ENCODE measurements at places on chromosomes 13 and 19.

DNA sequence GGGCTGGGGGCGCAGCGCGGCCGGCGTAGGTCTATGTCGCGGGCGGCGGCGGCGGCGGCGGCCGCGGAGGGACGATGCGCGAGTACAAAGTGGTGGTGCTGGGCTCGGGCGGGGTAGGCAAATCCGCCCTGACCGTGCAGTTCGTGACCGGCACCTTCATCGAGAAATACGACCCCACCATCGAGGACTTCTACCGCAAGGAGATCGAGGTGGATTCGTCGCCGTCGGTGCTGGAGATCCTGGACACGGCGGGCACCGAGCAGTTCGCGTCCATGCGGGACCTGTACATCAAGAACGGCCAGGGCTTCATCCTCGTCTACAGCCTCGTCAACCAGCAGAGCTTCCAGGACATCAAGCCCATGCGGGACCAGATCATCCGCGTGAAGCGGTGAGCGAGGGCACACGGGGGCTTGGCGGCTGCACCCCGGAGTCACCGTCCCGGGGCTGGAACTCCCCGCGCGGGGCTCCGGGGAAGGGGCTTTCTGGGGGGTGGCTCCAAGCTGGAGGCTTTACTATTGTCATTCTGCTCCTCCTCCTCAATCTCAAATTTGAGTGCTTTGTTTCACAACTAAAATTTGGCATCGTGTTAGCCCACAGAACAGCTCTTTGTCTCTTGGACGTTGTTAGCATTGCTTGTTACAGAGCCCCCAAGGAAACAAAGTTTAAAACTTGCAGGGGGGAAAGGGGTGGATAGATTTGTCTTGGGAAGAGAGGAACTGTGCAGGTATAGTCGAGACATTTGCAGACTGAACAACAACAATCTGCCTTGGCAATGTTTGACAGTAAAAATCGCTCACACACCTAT, 630 bp downstream of the RAP2A start:
- peak; percentile 9 for DNase-seq

- DNase-seq, result no peak
Observed at GRCh38 chr19:16336571-16336970, 11.9 kb downstream of the KLF2 start.

DNA sequence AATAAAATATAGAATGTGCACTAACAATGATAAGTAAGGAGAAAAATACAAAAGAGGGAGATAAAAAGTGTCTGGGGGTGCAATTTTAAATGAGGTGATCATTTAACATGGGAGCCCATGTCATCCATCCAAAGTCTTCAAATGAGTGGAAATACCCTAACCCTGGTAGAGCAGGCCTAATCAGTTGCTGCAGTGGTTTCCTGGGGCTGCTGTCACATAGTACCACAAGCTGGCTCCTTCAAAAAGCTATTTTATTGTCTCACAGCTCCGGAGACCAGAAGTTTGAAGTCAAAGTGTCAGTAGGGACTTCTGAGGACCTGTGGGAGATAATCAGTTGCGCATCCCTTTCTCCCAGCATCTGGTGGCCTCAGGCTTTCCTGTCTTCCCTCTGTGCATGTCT, 717.9 kb downstream of the DIAPH3 start:
- no peak for DNase-seq

DNA sequence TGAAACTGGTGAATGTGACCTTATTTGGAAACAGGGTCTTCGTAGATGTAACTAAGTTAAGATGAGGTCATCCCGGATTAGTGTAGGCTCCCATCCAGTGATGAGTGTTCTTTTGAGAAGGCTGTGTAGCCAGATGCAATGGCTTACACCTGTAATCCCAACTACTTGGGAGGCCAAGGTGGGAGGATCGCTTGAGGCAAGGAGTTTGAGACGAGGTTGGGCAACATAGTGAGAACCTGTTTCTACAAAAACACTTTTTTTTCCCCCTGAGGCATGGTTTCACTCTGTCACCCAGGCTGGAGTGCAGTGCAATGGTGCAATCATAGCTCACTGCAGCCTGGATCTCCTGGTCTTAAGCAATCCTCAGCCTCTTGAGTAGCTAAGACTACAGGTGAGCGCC, 36.4 kb downstream of the FBN3 start:
- no peak for DNase-seq

- DNase-seq, result no peak
Observed at GRCh38 chr13:37986811-37987210, 117.2 kb upstream of the TRPC4 start.

DNA sequence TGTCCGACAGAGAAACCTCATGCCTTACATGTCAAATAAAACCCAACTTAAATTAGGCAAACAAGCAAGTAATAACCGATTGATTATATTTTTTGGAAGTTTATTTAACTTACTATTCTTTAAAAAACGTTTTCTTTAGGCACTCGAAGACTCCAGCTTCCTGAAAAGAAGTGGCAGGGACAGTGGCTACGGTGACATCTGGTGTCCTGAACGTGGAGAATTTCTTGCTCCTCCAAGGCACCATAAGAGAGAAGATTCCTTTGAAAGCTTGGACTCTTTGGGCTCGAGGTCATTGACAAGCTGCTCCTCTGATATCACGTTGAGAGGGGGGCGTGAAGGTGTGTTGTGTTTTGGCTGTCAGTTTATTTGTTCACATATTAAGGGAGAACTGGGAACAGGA, 164.4 kb downstream of the LMO7 start:
- DNase-seq, result no peak

DNA sequence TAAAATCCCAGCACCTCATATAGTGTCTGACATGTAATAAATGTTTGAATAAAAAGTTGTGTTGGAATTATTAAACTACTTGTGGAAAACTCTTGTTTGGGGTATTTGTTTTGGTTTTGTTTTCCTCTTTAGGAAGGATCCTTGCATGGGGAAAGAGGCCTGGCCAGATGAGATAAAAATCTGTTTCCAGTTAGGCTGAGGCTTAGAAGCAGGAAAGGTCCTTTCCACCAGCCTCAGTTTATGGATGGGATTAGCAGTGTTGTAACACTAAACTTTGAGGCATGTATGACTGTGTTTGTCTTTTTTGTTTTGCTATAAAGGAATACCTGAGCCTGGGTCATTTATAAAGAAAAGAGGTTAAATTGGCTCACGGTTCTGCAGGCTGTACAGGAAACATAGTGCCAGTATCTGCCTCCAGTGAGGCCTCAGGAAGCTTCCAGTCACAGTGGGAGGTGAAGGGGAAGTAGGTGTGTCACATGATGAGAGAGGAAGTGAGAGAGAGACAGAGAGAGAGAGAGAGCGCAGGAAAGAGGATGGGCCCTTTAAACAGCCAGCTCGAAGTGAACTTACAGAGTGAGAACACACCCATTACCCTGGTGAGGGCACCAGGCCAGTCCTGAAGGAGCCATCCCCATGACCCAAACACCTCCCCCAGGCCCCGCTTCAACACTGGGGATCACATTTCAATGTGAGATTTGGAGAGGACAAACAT, 21.6 kb downstream of the SPATA13 start:
- no peak for DNase-seq

- DNase-seq, result no peak
Observed at GRCh38 chr13:73922493-73923393, 211.5 kb downstream of the KLF12 start.

DNA sequence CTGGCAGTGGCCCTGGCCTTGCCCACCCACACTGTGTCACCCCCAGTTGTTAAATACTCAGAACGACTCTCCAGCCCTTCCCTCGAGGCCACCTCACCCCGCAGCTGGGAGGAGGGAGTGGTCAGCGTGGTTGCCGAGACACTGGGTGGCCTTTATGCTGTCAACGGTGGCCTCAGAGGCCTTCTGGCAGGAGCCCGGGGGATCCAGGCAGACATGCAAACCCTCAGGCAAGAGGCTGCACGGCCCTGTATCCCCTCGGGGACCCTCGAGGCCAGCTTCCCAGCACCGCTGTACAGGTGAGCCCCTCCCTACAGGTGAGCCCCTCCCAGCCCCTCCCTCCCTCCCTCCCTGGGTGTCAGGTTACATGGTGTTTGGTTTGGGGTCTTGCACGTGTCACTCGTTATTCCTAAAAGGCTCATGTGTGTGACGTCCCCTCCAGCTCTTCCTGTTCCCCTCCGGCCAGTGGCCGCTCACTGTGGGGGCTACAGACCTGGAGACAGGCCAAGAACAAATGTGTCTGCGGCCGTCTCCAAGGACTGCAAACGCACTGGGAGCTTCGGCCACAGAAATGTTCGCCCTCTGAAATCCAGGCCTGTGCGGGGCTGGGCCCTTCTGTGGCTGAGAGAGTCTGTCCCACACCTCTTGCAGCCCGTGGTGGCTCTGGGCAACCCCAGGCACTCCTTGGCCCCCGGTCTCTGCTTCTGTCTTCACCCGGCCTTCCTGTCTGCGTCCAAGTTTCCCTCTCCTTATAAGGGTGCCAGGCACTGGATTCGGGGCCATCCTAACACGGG, at the start of gene TEKTIP1:
Gene TEKTIP1 (plus strand): TSS at position 210 of the 791 bp plus-strand sequence. CDS start 4 bp downstream, at position 214.
- DNase-seq, result no peak

GRCh38 chr19:28847468-28847867, 365.5 kb downstream of the UQCRFS1 start:
- DNase-seq, result no peak

- peak; percentile 98 for DNase-seq
Observed at GRCh38 chr19:6110360-6110977, at the start of gene RFX2. RFX2 (minus strand) TSS chr19:6110500; CDS start chr19:6047496, 63,004 bp downstream.

DNA sequence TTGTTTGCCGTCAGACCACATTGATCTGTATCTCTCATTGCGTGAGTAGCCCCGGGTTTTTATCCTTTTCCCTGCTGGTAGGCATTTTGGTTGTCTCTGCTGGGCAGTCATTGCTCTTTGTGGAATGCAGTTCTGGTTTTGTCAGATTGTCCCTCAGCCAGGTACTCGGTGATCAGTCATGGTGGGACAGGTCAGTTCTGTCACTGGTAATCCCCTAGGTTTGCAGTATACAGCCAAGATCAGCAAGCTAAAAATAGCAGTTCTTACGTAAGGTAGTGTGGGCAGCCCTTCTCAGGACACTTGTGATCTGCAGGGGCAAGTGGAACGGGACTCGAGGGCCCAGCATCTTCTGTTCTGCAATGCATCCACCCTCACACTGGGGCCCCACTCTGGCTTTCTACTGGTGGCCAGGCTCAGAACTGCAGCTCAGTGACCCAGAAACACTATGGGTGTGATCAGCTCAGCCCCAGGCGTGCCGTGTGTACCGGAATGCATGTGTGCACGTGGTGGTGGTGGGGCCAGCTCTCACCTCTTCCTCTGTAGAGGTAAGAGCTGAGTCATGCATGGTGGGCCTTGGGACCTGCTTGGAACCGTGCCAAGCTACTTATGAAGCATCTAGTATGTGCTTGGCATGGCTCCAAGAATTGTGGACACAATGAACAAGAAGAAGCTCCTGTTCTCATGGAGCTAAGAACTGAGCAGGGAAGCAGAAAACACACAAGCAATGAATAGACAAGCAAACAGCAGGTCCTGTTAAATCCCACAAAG, 6.3 kb downstream of the PLEKHF1 start:
- DNase-seq, result peak; percentile 78

- DNase-seq, result no peak
Observed at GRCh38 chr19:6381030-6381750, 5.5 kb upstream of the PSPN start.

- DNase-seq, result no peak
Observed at GRCh38 chr13:22915442-22916082, 265.2 kb upstream of the SGCG start.

DNA sequence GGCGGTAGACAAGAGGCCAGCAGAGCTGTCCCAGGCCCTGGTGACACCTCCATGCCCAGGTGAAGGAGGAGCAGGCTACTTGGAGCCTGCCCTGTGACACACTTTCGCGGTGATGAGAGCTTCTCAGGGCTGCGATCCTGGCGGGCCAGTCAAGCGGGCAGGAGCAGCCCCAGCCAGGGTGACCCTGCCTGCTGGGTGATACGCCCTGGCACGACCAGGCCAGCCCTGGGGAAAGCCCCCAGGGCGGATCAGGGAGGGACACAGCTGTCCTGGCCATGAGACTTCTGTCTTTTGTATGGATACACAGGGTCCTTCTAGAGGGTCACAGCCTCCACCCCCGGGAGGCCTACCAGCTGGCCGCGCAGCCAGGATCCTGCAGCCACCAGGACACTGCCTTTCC, 13.1 kb downstream of the DNM2 start:
- no peak for DNase-seq

DNA sequence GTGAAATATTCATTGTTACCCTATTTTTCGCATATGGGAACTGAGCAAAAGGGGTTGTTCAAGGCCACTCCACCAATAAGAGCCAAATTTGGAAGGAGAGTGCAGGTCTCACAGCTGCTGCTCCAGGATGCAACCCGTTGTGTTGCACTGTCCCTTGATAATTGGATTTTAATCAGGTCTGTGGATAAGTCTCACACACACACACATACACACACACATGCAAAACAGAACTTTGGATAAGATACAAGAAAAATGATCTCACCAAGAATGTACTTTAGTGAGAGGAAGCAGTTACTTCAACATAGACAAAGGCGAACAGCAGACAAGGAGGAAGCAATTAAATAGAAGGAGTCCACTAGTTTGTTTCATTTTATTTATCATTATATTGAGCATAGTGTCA, 127.3 kb upstream of the EDNRB start:
- no peak for DNase-seq

- no peak for DNase-seq
Observed at GRCh38 chr13:102902789-102903347, 57.0 kb downstream of the ERCC5 start.

GRCh38 chr19:48946463-48947257, 8.0 kb upstream of the BAX start:
- no peak for DNase-seq

DNA sequence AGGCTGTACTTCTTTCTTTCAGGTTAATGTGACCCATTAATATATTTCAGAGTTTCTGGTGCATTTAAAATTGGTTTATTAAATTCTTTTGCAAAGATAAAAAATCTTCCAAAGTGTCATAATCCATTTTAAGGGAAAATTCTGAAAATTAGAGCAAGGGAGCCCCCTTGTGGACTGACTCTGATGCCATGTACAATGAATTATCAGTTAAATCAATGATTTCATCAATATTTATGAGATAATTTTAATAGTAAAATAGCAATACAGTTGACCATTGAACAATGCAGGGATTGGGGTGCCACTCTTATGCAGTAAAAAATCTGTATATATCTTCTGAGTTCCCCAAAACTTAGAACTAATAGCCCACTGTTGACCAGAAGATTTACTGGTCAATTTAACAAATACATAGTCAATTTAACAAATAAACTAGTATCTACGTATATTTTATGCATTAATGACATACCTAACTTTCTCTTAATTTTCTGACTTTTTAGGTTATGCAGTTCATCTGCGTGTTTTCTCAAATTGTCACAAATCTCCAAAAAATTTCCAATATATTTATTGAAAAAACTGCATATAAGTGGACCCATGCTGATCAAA, 479.1 kb upstream of the MIR17HG start:
- DNase-seq, result no peak
